ENCODE measurements at places on chromosomes 6 and 20. TPM values are rescaled to one million over a fixed set of nuclear protein-coding genes. Genes with fewer than 3 reads are reported as not detected.

MTFR2 gene
- total RNA-seq: 0.54 TPM

THEMIS gene
- not detected for total RNA-seq

THBD gene
- total RNA-seq: 7.2 TPM

APCDD1L gene
- total RNA-seq: not detected

IER3 gene
- 82.2 TPM for total RNA-seq

TCF21 gene
- total RNA-seq: not detected

CRISP3 gene
- not detected for total RNA-seq

HIVEP1 gene
- total RNA-seq: 4.9 TPM
